Stimulated activated CD4-positive, alpha-beta T cell treated with anti-CD3 and anti-CD28 coated beads, Interleukin-15, amount 100 ng/mL, for 1 hour (primary cell): ENCODE measurements at places on chromosomes 13 and 19.

GRCh38 chr13:79307866-79308298, 98.2 kb downstream of the RBM26 start:
- no peak for DNase-seq

GRCh38 chr13:29771247-29771646, 79.2 kb downstream of the UBL3 start:
- DNase-seq: no peak

DNA sequence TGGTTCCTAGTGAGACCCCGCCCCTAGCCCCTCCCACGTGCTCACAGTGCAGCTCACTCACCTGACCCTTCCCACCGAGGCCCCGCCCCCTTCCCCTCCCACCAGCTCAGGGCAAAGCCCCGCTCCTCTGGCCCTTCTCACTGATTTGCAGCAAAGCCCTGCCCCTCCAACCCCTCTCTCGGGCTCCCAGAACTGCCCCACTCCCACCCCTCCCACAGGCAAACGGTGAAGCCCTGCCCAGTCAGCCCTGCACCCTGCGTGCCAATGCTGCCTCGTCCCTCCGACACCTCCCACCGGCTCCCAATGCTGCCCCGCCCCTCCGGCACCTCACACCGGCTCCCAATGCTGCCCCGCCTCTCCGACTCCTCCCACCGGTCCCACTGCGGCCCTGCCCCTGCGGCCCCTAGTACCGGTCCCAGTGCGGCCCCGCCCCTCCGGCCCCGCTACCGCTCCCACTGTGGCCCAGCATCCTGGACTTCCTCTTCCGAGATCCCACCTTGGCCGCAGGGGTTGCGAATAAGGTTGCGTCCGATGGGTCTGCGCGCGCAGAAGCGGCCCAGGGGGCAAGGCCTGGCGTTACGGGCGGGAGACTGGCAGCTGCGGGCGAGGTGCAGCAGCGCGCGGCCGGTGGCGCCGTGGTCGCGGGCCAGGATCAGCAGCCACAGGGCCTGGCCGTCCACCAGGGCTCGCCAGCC, 834 bp downstream of the FBXO27 start:
- DNase-seq: peak; percentile 64

DNA sequence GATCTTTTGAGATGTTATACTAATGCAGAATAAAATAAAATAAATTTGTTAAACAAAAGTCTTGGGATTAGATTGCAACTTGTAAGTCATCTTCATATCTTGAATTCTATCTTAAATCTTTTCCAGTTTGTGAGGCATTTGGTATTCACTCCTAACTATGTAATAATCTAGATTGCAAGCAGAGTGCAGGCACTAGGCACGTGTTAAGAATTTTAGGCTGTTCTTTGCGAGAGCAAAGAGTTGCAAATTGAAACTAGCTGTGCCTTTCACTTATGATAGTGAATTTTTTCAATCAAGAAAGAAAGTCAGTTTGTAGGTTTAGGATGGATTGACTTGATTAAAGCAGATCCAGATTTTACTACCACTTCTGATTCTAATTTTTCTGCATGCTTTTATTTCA, 264.1 kb upstream of the SPRY2 start:
- DNase-seq: no peak

DNA sequence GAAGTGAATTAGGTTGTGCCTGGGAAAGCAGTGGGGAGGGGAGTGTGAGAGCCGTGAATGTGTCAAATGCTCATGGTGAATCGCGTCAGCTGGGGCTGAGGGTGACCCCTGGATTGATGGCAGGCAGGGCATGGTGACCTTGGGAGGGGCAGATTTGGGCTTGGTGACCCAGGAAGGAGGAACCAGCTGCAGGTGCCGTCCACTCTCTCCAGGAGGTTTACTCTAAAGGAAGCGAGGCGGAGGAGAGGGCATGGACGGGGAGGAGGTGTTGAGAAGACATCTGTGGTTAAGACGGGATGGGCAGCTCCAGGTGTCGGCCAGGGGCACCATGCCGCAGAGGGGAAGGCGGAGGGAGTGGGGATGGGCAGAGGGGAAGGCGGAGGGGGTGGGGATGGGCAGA, 28.7 kb downstream of the TMEM255B start:
- no peak for DNase-seq

GRCh38 chr19:18280247-18281081, 958 bp downstream of the JUND start:
- DNase-seq: peak; percentile 66

GRCh38 chr19:2648528-2648937, 54.0 kb downstream of the GNG7 start:
- DNase-seq: peak; percentile 50

DNA sequence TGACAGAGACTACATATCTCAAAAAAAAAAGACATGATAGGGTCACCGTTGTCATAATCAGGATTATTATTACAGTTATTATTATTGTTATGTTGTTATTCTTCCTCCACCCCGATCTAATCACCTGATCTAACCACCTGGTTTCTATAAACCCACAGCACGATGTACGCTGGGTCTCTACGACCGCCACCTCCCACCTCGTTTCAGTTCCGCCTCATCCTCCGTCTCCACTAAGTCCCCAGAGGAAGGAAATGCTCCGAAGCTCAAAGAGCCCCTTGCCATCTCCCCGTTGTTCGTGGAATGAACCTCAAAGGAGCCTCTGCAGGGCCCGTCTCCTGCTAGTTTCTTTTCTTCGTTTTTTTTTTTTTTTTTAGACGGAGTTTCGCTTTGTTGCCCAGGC, 15.9 kb upstream of the MEIS3 start:
- no peak for DNase-seq

DNA sequence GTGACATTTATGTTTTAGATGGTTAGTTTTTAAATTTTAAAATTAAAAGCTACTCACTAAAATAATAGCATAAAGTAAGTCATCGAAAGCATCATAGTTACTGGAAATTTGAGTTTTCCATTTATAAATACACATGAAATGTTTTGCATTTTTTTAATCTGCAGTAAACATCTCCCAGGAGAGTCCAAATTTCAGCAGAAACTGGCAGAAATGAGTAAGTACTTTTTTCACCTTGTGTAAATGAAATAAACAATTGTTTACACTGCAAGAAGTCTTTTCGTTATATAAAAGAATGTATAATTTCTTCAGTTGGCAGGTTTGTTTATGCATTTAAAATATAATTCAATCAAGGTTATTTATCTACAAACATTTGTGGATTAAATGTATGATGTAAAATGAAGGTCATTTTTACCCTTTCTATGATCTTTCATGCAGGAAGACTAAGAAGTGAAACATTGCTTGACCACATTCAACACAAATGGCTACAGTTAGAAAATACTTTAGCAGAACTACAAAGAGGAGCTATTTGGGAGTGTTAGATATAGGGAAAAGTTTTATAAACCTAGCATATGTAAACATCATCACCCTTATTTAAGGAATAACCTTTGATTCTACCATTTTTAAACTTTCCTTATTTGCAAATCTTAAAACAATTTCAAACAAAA, 55.6 kb downstream of the RCBTB2 start:
- no peak for DNase-seq

- no peak for DNase-seq
These were observed 134.0 kb downstream of the TBC1D4 start for GRCh38 chr13:75347925-75348324.

DNA sequence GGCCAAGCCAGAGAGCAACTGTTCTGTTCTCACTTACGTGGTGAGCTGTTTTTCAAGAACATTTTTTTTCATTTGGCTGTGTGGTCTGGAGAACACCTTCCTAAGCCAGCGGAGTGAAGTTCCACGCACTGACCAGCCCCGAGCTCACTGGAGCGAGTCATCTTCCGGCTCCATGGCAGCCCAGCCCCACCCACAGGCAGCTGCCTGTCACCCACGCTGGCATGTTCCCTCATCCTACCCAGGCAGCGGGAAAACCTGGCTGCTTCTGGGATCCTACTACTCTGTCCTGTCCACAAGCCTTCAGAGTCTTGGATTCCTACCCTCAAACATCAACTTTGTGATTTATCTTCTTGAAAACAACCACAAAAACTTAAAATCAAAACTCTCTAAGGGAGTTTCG, 76.2 kb downstream of the GGACT start:
- no peak for DNase-seq

DNA sequence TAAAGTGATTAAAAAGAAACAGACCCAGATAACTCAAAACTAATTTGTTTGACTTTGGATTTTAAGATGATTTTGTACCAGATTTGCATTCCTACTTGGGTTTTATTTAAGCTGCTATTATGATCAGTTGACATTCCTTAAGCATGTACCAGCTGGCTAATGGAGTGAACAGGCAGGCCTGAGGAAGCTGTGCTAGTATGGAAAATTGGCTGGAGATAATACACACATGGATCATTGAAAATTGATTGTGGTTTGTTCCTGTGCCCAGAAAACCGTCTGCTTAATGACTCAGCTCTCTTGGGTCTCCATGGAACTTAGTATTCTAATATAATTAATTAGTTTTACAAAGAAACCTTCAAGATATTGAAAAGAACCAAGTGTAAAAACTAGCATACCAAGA, 22.6 kb downstream of the POLR1D start:
- DNase-seq: no peak

- no peak for DNase-seq
These were observed 273.5 kb downstream of the SHISA2 start for GRCh38 chr13:25778365-25778764.

DNA sequence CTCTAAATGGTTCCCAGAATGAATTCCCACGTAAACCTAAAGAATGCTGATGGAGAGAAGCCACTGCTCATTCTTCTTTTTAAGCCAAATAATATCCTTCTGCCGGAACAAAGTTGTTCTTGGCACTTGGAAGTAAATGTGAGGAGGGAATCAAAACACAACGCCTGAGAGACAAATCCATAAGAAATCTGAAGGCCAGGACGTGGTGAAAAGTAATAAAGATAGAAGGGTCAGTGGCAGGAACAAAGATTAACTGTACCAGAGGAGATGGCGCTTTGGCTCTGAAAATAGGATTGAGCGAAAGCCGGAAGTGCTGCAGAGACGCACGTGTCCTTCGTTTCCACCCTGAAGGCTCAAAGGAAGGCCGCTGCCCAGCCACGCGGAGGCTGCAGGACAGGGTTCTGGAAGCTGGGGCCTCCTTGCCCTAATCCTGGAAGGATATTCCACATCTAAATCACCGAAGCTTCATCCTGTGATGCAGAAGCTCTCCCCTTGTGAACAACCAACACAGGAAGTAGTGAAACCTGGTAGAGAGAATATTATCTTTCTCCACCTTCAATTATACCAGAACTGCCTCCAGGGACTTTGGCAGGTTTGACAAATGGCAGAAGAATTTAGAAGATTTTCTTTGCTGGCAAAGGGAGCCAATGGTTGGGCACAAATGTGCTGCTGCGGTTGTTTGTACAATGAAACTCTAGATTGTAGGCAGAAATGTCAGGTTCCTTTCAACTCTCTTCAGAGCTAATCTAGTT, 214.6 kb upstream of the SERP2 start:
- DNase-seq: no peak

DNA sequence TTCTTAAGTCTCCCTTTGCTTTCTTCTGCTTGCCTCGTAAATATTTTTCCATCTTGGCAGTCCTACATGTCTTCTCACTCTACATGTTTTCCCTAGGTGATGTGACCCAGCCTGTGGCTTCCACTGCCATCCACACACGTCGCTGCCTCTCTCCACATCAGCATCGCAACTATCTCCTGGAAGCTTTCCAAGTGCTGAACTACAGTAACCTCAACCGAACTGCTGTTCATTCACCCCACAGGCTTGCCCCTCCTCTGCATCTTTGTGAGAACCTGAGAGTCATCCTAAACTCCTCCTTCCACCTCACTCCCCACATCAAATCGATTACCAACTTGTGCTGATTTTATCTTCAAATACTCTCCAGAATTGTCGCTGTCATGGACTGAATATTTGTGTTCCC, 41.2 kb upstream of the USPL1 start:
- peak; percentile 8 for DNase-seq

DNA sequence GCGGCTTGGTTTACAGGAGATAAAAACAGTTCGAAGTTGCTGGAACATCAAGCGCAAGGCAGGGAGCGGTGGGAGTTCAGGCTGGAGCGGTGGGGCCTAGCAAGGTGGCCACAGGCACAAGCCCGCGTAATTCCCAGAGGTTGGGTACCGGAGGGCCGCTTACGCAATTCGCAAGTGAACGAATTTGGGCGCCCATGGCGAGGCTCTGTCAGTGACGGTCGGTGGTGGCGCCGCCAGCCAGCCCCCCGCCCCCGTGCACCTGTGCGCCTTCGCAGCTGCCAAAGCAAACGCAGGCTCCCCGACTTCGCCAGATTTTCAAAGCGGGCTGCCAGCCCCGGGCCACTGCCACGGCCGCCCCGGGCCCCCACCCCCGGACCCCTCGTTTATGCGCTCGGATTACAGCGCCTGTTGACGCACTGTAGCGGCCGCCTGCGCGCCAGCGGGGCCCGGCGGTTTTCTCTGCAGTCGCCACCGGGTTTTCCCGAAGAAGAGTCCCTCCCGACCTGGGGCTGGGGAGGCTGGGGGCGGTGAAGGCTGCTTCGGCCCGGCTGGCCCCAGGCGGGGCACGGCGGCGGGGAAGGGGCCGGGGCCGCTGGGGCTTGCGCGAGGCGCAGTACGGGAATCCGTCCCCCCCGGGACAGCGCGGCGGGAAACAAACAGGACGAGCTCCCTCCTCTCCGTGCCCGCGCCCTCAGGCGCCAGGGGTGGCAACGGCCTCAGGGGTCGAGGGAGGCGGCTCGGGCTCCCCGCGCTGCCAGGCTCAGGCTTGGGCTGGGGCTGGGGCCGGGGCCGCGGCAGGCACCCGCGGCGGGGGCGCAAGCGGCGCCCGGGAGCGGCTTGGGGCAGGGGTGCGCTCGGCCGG, 709 bp downstream of the N4BP2L1 start:
- DNase-seq: peak; percentile 22

- no peak for DNase-seq
These were observed 7.4 kb upstream of the SPRY2 start for GRCh38 chr13:80348314-80348713.

- no peak for DNase-seq
These were observed 15.3 kb upstream of the ELF1 start for GRCh38 chr13:41034382-41034781.

GRCh38 chr13:97834250-97834649, 119.2 kb upstream of the IPO5 start:
- DNase-seq: no peak

GRCh38 chr13:47673009-47673850, 327.8 kb downstream of the SUCLA2 start:
- no peak for DNase-seq

DNA sequence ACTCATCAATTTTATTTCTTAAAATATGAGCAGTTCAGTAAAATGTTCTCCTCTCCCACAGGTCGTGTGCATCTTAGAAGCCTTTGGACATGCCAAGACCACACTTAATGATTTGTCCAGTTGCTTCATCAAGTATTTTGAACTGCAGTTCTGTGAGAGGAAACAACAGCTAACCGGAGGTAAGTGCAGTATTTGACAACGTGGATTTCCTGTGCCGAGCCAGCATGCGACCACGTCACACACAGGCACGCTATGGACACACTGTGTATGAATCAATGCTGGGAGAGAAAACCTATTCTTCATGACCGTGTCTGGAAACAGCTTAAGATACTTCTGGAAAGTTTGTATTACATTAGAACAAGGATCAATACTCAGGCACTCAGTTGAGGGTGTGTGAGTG, 268.5 kb downstream of the MYO16 start:
- no peak for DNase-seq

DNA sequence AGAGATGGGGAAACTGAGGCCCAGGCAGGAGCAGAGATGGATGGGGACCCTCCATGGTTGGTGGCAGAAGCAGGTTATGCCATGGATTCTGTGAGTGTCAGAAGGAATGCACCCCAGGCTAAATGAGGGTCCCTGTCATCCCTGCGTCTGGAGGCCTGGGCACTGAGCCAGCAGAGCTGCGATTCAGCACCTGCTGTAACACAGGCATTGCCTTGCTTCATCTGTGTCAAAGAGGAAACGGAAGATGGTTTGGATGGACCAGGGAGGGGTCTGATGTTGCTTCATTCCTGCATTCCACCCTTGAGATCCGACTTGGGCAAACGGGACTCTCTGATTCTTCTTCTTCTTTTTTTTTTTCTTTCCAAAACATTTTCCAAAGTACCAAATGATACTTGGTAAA, 1.2 kb downstream of the C5AR1 start:
- no peak for DNase-seq
